ENCODE measurements at places on chromosomes 6 and 20.

GRCh38 chr6:26329763-26330511, 35.1 kb upstream of the BTN3A2 start:
- H3K27ac ChIP-seq = no peak overlapping the region
- peak; percentile 68 for DNase-seq
- no peaks in the 10 kb centered on the region for H3K36me3 ChIP-seq
- H3K27me3 ChIP-seq = peaks cover 27% of the 10 kb centered on the region
- no peaks in the 10 kb centered on the region for H3K4me1 ChIP-seq

GRCh38 chr20:64168381-64169090, 4.3 kb downstream of the MYT1 start:
- H3K27ac ChIP-seq = no peak overlapping the region
- H3K4me1 ChIP-seq = peaks cover 20% of the 10 kb centered on the region
- DNase-seq = no peak
- H3K36me3 ChIP-seq = no peaks in the 10 kb centered on the region
- H3K4me3 ChIP-seq = no peak overlapping the region

GRCh38 chr20:57857118-57857517, 147.3 kb upstream of the PMEPA1 start:
- H3K27me3 ChIP-seq = no peaks in the 10 kb centered on the region
- no peaks in the 10 kb centered on the region for H3K4me1 ChIP-seq
- H3K27ac ChIP-seq = no peak overlapping the region
- no peak for DNase-seq

DNA sequence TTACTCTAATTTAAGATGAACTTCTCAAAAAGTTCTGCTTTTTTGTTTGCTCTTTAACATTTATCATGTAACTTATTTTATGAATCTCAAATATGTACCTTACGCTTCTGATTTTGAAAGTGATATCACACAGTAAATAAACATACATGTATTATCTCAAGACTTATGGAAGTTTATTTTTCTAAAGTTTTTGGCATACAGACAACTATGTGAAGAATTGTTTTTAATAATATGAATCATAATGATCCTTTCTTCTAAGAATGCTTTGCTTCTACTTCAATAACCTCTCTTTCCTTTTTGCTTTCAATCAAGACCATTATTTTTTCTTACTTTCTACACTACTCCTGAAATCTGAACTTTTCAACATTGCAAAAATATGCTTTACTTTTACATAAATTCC, 816.4 kb downstream of the EYS start:
- H3K36me3 ChIP-seq = no peaks in the 10 kb centered on the region
- peak overlapping the region; percentile 23 for H3K27ac ChIP-seq
- no peaks in the 10 kb centered on the region for H3K27me3 ChIP-seq
- H3K4me1 ChIP-seq = peaks cover 35% of the 10 kb centered on the region
- no peak for DNase-seq

GRCh38 chr6:7324520-7324919, 11.5 kb upstream of the SSR1 start:
- H3K27me3 ChIP-seq = no peaks in the 10 kb centered on the region
- no peaks in the 10 kb centered on the region for H3K4me1 ChIP-seq
- H3K27ac ChIP-seq = no peak overlapping the region
- no peak for DNase-seq

- no peaks in the 10 kb centered on the region for H3K36me3 ChIP-seq
- no peak for DNase-seq
- no peak overlapping the region for H3K27ac ChIP-seq
- H3K4me1 ChIP-seq = peaks cover 26% of the 10 kb centered on the region
- no peak overlapping the region for H3K4me3 ChIP-seq
- no peaks in the 10 kb centered on the region for H3K27me3 ChIP-seq
Measured at GRCh38 chr6:166615059-166615770, 11.8 kb downstream of the RPS6KA2 start.

- H3K36me3 ChIP-seq = no peaks in the 10 kb centered on the region
- H3K27ac ChIP-seq = no peak overlapping the region
- H3K27me3 ChIP-seq = no peaks in the 10 kb centered on the region
- H3K4me1 ChIP-seq = no peaks in the 10 kb centered on the region
- no peak overlapping the region for H3K4me3 ChIP-seq
- DNase-seq = no peak
Measured at GRCh38 chr6:1079525-1079924, 232.4 kb upstream of the FOXQ1 start.

DNA sequence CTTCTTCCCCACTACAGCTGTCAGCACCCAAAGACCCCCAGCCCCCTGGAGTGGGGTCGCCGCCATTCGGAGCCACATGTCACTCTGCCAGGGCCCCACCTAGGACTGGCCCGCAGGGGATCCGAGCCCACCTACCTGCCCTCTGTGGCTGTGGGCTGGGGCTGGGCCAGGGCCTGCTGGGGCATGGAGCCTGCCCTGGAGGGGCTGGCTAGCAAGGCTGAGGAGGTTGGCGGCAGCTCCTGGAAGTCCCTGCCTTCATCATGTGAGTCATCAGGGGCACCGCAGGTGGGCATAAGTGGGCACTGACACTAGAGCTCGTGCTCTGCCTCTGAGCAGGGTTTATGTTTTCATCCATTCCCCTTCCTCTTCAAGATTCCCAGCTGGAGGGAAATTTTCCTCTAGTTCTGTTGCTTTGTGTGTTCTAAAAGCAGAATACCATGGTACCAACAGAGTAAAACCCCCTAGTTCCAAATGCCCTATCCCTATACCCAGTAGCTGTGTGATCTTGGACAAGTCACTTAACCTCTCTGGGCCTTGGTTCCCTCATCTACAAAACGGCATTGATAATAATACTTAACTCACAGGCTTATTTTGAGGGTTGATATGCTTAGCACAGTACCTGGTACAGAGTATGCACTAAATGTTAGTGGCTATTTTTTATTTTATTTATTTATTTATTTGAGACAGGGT, 8.7 kb upstream of the FANCE start:
- H3K4me3 ChIP-seq = no peak overlapping the region
- no peaks in the 10 kb centered on the region for H3K27me3 ChIP-seq
- H3K36me3 ChIP-seq = no peaks in the 10 kb centered on the region

- H3K27ac ChIP-seq = no peak overlapping the region
- no peaks in the 10 kb centered on the region for H3K4me1 ChIP-seq
- H3K36me3 ChIP-seq = no peaks in the 10 kb centered on the region
- DNase-seq = no peak
- peaks cover 4% of the 10 kb centered on the region for H3K27me3 ChIP-seq
- H3K4me3 ChIP-seq = no peak overlapping the region
Measured at GRCh38 chr6:5093231-5094015, 8.3 kb downstream of the PPP1R3G start.

- H3K27ac ChIP-seq = no peak overlapping the region
- no peak overlapping the region for H3K4me3 ChIP-seq
- no peak for DNase-seq
- peaks cover 20% of the 10 kb centered on the region for H3K4me1 ChIP-seq
- no peaks in the 10 kb centered on the region for H3K36me3 ChIP-seq
Measured at GRCh38 chr6:139940741-139941729, 566.6 kb upstream of the CITED2 start.

- no peaks in the 10 kb centered on the region for H3K27me3 ChIP-seq
- H3K36me3 ChIP-seq = no peaks in the 10 kb centered on the region
- peak; percentile 71 for DNase-seq
Measured at GRCh38 chr6:127186889-127187288, 68.4 kb downstream of the RSPO3 start.

GRCh38 chr6:168239044-168239773, 80.4 kb downstream of the DACT2 start:
- no peak overlapping the region for H3K4me3 ChIP-seq
- H3K36me3 ChIP-seq = no peaks in the 10 kb centered on the region
- DNase-seq = no peak
- H3K4me1 ChIP-seq = no peaks in the 10 kb centered on the region
